ENCODE measurements at places on chromosomes 2 and 18. TPM values are rescaled to one million over a fixed set of nuclear protein-coding genes. Genes with fewer than 3 reads are reported as not detected.

The TBR1 gene
- total RNA-seq, result under 0.01 TPM

The IL1B gene
- 0.22 TPM for total RNA-seq

The IL36B gene
- not detected for total RNA-seq

The MPP4 gene
- total RNA-seq, result 2.0 TPM

The ABCA12 gene
- under 0.01 TPM for total RNA-seq

DNA sequence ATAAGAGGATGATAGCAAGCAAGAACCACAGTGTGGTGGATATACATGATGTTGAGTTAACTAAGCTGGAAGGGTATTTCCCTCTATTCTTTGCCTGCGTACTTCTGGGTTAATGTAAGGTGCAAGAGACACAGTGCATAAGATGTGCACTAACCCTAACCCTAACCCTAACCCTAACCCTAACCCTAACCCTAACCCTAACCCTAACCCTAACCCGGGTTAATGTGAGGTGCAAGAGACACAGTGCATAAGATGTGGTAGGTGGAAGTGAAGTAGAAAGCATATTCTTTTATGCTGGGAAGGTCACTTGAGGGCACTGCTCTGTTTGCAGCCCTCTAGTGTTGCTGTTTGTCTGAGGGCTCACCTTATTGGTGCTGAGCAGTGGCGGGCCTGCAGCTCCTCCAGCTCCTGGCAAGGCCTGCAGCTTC is 181.5 kb upstream of the ITGA4 start:
- no peak for DNase-seq
